Cardiac atrium fibroblast (primary cell): ENCODE measurements at places on chromosomes 6 and 20. TPM values are rescaled to one million over a fixed set of nuclear protein-coding genes. Genes with fewer than 3 reads are reported as not detected.

Gene OR2J2
- not detected in 2 replicates for total RNA-seq

Gene SUMO4
- total RNA-seq: 0.16 TPM in 1 of 2 replicates, not detected in the other

Gene KHDRBS2
- total RNA-seq: not detected in 2 replicates

Gene SASH1
- 27.8 and 30.1 TPM in 2 replicates for total RNA-seq

Gene TAGAP
- total RNA-seq: not detected in 2 replicates

Gene SLC44A4
- total RNA-seq: not detected in 2 replicates

Gene GJA1
- 96.2 and 113 TPM in 2 replicates for total RNA-seq

Gene EIF2S2
- total RNA-seq: 105 and 114 TPM in 2 replicates

Gene GNRH2
- not detected in 2 replicates for total RNA-seq

Gene PKIG
- 72.0 and 74.2 TPM in 2 replicates for total RNA-seq

Gene PTCHD4
- 0.16 and 0.36 TPM in 2 replicates for total RNA-seq

Gene EPB41L1
- total RNA-seq: 19.9 and 25.1 TPM in 2 replicates

Gene GRM1
- total RNA-seq: not detected in 2 replicates

Gene LAMP5
- not detected in 2 replicates for total RNA-seq

Gene GPR63
- under 0.01 TPM in 1 of 2 replicates, not detected in the other for total RNA-seq

Gene RSPH4A
- 0.32 TPM in 1 of 2 replicates, not detected in the other for total RNA-seq

Gene C6orf58
- not detected in 2 replicates for total RNA-seq

Gene LAMA5
- total RNA-seq: 154 and 169 TPM in 2 replicates

Gene TTLL9
- total RNA-seq: 0.18 TPM in 1 of 2 replicates, not detected in the other

Gene ARMH2
- total RNA-seq: not detected in 2 replicates

Gene TNXB
- total RNA-seq: 41.5 and 45.3 TPM in 2 replicates

Gene ZNF165
- total RNA-seq: 0.16 and 0.36 TPM in 2 replicates

Gene GTF3C6
- total RNA-seq: 40.5 and 46.9 TPM in 2 replicates

Gene ZBTB24
- total RNA-seq: 4.2 and 6.0 TPM in 2 replicates

Gene DEF6
- total RNA-seq: 1.1 TPM in 1 of 2 replicates, not detected in the other

Gene CYP21A2
- total RNA-seq: 0.49 TPM in 1 of 2 replicates, not detected in the other

Gene NR2E1
- total RNA-seq: not detected in 2 replicates

Gene SSTR4
- total RNA-seq: not detected in 2 replicates

Gene SNAP25
- total RNA-seq: not detected in 2 replicates

Gene MOCS1
- total RNA-seq: 18.0 and 18.1 TPM in 2 replicates

Gene HTR1B
- 0.49 and 1.4 TPM in 2 replicates for total RNA-seq

Gene RSPO4
- not detected in 2 replicates for total RNA-seq

Gene BANF2
- total RNA-seq: not detected in 2 replicates

Gene MEP1A
- total RNA-seq: not detected in 2 replicates

Gene GABBR1
- 10.4 and 17.1 TPM in 2 replicates for total RNA-seq

Gene ECT2L
- total RNA-seq: under 0.01 TPM in 1 of 2 replicates, not detected in the other

Gene KCNB1
- 0.18 and 2.4 TPM in 2 replicates for total RNA-seq

Gene ASIP
- total RNA-seq: not detected in 2 replicates

Gene GPANK1
- total RNA-seq: 23.2 and 28.5 TPM in 2 replicates

Gene COL12A1
- total RNA-seq: 179 and 194 TPM in 2 replicates

Gene HLA-DMA
- 4.5 and 4.9 TPM in 2 replicates for total RNA-seq

Gene EPB41L2
- 82.0 and 98.0 TPM in 2 replicates for total RNA-seq

Gene THBD
- 11.7 and 19.9 TPM in 2 replicates for total RNA-seq
